ENCODE measurements at places on chromosomes 7 and 10.
A peak's percentile ranks its signal among the peaks of the same experiment; 100 is the strongest.

- no peak for DNase-seq
These were observed 48.7 kb upstream of the DYNC1I1 start for GRCh38 chr7:95723583-95724180.

DNA sequence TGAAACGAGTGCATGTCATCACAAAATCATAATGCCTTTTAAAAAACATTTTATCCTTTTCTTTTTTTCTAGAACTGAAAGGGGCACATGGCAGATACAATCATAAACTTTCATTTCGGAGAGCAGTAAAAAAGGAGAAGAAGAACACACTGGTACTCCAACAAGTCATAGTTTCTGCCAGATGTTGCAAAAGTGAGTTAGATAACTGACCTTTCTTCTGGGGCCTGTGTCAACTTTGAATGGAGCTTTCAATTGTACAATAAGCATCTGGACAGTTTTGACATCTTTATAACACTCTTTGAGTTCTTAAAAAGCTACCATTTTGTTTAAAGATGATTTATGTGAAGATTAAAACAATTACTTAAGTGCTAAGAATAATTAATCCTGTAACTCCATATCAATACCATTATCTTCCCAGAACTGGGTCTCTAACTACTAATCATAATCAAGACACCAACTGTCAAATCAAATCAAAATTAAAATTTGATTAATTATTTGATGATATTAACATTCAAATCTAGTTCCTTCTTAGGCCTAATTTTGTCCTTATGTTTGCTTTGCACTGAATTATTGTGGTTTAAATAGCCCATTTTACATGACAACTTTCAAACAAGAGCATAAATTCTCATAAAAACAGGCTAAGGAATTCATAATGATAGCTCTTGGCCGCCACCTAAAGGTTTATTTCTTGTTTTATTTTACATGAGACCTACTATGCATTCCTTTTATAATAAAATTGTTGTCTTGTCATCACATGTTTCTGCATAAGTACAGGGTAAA is 19.5 kb upstream of the ITGB8 start:
- no peak for DNase-seq

GRCh38 chr10:9096288-9096687 is 1041.8 kb downstream of the GATA3 start:
- DNase-seq, result peak; percentile 9

DNA sequence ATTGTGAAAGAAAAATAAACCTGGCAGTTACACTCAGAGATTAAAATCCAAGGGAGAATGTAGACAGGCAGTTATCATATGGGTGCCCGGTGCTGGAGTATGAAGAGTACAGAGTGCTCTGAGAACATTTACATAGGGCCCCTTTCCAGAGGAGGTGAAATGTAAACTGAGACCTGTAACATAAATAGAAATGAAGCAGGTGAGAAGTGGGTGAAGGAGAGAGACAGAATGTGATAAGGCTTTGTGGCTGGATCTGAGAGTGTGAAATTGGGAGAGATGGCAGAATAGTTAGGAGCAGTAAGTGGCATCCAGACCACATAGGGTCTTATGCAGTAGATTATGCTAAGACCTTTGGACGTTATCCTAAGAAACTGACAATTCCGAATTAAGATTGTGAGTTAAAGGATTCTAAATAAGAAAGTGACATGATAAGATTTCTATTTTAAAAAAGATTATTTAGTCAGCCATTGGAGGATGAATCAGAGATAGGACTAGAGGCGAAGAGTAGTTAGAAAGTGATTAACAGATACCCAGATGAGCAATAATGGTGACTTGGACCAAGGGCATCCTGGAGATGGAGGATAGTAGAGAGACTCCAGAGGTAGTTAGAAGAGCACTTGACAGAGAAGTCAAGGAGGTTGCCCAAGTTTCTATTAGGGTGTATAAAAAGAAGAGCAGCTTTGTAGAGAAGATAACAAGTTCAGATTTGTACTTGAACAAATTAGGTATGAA is 36.7 kb downstream of the DNAH11 start:
- no peak for DNase-seq

DNA sequence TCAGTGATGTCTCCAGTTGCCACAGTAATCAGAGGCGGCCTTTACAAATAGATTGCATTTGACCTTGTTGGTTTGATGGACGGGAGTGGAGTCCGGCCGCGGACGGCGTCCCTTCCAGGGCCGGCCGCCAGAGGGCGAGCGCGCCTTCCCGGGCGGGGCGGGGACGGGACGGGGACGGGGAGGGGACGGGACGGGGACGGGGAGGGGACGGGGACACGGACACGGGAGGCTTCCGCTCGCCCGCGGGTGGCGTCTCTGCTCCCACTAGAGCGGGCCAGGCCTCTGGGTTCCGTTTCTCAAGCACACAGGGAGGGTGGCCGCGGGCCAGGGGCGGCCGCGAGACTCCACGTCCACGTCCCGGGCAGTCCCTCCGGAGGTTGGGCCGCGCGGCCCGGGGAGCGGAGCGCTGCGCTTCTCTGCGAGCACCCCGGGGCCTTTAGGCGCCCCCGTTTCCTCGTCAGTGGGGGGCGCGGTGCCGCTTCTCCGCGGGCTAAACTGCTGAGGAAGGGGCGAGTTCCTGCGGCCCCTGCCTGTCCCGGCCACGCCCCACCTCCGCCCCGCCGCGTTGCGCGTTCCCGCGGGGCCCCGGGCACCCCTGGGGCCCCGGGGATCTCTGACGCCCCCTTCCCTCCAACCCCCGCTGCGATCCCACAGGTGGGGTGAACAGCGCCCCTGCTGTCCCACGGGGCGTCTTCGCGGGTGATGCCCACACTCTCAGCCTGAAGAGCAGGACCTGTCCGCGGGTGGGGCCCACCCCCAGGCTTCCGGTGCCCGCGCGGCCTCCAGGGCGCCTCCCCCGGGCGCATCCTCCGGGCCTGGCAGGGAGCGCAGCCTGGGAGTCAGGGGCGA is 84.2 kb upstream of the MKI67 start:
- peak; percentile 49 for DNase-seq

- no peak for DNase-seq
These were observed 7.1 kb upstream of the BTBD16 start for GRCh38 chr10:122263971-122264370.

GRCh38 chr7:114790521-114790920 is 131.4 kb upstream of the MDFIC start:
- DNase-seq, result no peak

DNA sequence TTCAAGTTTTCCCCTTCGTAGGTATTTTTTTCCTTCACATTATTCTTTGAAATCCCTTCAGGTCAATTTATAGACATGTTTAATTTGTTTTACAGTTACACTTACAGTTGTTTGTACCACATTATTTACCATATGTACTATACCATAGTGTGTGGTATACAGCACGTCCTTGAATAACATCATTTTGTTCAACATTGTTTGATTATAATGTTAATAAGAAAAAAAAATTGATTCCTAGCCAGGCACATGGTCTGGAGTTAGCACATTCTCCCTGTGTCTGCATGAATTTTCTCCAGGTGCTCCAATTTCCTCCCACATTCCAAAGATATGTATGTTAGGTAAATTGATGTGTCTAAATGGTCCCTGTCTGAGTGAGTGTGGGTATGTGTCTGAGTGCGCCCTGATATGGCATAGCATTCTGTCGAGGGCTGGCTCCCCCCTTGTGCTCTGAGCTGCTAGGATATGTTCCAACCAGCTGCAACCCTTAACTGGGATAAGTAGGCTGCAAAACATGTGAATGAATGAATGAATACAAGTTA is 247.6 kb downstream of the CCDC7 start:
- DNase-seq, result no peak

GRCh38 chr7:112414855-112415490 is 35.3 kb upstream of the IFRD1 start:
- DNase-seq, result no peak

- DNase-seq, result no peak
These were observed 1.4 kb downstream of the CHAT start for GRCh38 chr10:49615213-49615612.

DNA sequence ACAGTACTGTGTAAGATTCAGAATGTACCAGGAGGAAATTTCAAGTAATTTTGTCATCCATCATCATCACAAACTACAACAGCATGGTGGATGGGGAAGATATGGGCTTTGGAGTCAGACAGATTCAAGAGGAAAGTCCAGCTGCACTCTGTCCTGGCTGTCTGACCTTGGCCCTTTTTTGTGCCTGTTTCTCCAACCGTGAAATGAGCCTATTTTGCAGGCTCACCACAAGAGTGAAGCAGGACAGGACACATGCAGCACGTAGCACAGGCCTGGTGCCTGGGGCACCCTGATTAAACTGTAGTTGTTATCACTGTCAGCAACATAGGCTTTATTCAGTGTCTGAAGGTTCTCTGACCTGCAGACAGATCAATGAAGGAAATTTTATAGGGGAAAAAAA is 37.6 kb downstream of the RHOBTB1 start:
- DNase-seq, result no peak

- no peak for DNase-seq
These were observed 545 bp downstream of the NACAD start for GRCh38 chr7:45088146-45088701.

DNA sequence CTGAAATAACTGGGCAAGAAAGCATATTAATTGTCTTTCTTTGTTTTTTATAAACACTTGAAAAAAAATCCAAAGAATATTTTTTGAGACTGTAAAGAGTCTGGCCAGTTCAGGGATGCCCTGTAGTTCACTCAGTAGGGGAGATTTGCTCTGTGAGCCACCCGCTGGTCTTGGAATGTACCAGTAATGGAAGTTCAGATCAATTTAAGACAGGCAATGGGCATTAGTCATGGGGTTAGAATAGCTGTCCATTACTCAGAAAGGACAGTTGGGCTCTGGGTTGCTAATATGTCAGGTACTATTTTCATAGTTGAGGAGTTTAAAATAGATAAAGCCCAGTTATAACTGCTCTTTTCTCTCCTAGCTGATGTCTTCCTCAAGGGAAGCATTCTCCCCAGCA is 38.7 kb downstream of the A1CF start:
- DNase-seq, result no peak

DNA sequence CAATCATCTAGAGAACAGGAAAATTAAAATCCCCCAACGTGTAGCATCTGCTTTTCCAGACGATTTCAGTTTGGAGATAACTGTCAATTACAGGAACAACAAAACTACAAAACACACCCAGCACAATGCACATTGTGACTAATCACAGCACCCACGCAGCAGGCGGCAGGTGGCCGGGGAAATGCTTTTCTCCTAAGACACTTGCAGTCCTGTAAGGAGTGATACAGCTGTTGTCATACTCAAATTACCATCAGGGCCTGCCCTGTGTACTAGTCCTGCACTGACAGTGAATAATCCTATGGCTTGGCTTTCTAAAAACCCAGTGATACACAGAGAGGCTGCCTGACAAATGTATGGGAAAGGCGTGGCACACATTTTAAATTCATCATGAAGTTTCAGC is 37.8 kb downstream of the COBL start:
- no peak for DNase-seq

DNA sequence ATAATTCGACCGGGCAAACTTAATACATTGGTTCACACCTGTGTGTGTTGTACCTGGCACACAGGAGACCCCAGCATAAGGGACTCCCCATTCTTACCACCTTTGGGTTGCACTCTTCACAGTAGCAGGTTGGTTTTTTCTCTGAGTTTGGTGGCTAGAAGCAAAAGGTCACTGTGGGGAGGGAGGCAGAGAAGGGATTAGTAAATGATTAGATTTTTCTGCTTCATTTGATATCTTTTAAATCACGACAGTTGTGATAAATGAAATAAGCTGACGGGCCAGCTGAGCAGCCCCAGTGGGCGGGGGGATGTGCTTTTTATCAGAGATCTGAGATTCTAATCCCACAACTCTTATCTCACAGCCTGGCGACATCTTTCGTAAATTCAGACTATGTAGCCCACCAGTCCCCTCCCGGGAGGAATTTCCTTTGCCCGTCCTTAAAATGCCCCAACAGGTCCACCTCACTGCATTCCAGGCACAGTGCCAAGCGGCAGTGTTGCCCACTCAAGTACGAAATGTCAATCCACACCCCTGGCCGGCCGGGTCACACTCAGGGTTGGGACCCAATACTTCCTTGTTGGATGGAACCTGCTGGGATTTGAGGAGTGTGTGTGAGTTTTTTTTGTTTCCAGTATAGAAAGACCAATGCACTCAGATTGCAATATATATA is 10.5 kb upstream of the KCP start:
- DNase-seq, result no peak

DNA sequence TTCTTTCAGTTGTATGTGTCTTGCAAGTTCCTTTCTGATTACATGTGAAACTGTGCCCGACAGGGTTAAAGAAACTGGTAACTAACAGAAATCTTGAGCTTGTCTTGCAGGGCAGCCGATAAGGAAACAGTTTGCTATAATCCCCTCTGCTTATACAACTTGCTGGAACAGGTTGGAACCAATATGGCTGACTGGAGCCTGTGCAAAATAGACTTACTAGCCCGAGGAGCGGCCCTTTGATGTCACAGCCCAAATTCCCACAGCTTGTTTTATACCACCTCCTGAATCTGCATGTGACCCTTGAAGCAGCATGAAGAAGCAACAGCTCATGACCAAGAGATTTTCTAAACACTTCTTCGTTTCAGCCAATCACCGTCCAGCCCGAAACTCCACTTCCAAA is 3.3 kb upstream of the YKT6 start:
- DNase-seq, result no peak

GRCh38 chr10:33012306-33012705 is 54.3 kb upstream of the ITGB1 start:
- DNase-seq, result no peak

DNA sequence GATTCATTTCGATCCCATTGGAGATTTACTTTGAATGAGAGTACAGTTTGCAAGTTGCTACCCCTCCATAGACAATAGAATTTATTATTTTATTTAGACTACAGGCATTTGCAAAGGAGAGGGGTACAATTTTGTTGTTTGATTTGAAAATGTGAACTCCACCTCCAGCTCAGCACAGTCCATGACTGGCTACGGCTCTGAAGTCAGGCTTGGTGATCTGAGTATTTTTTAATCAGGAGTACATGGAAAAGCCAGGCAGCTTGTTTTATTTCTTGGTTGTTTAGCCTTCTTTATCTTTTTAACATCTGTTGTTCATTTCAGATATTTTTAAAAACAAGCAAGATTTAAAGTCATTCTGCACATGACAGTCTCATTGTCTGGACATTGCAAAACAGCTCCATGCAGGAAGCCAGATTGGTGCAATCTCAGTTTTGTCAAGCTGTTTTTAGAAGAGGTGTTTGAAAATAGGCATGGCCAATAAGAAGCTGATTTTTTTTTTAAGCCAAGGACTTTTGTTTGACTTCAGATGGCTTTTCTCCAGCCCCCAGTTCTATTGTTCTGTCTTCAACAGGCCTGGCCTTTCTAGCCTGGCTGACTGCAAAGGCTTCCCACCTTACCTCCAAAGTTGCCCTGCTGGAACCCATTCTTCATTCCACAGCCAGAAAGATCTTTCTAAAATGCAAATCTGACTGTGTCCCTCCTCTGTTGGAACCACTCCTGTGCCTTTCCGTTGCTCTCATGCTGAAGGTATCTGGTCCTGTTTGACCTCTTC is 12.2 kb downstream of the PLXDC2 start:
- DNase-seq, result no peak

- no peak for DNase-seq
These were observed 58.6 kb downstream of the JAKMIP3 start for GRCh38 chr10:132124201-132124920.

- no peak for DNase-seq
These were observed 75.5 kb downstream of the COPG2 start for GRCh38 chr7:130593033-130593432.

All from activated CD8-positive, alpha-beta memory T cell treated with anti-CD3 and anti-CD28 coated beads for 4 hours (primary cell).